ENCODE measurements at places on chromosomes 3 and 15. TPM values are rescaled to one million over a fixed set of nuclear protein-coding genes. Genes with fewer than 3 reads are reported as not detected.

The PLSCR5 gene
- total RNA-seq, result not detected

The HACD2 gene
- total RNA-seq, result 25.1 TPM

The SAXO2 gene
- 2.8 TPM for total RNA-seq

GRCh38 chr3:11162401-11163345 lies 8.4 kb downstream of the HRH1 start:
- no peak overlapping the region for H3K27ac ChIP-seq
- peaks cover 5% of the 10 kb centered on the region for H3K27me3 ChIP-seq
- no peak for DNase-seq
- no peaks in the 10 kb centered on the region for H3K36me3 ChIP-seq
- H3K4me1 ChIP-seq, result no peaks in the 10 kb centered on the region

The ADCY5 gene
- total RNA-seq, result not detected

GRCh38 chr3:66303491-66303901 lies 82.7 kb downstream of the SLC25A26 start:
- H3K4me3 ChIP-seq, result peak overlapping the region; percentile 26
- H3K27ac ChIP-seq, result peak overlapping the region; percentile 92
- peak; percentile 72 for DNase-seq

DNA sequence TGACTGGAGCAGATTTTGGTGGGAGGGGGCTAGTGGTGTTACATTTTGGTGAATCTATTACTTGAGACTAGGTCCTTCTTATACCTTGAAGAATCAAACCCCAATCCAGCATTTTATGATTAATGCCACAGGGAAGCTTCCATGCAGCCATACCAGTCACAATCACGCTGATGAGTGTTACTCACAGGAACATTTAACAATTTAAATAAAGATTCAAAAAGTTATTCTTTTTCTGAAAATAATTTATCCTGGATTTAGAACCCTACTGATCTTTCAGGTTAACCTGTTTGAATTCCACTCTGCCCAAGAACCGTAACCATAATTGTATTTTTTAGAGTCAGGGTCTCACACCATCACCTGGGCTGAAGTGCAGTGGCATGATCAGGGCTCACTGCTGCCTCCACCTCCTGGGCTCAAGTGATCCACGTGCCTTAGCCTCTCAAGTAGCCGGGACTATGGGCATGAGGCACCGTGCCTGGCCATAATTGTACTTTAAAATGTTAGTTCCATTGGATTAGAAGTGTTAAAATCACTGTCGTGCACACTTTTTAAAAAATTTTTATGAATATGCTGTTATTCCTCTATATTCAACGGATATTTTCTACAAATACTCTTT lies 929 bp upstream of the MTMR10 start:
- no peak for DNase-seq
- peak overlapping the region; percentile 80 for H3K27ac ChIP-seq
- H3K27me3 ChIP-seq, result no peaks in the 10 kb centered on the region
- peaks cover 18% of the 10 kb centered on the region for H3K4me1 ChIP-seq
- peaks cover 8% of the 10 kb centered on the region for H3K36me3 ChIP-seq
- H3K4me3 ChIP-seq, result peak overlapping the region; percentile 84

GRCh38 chr15:82556315-82557035 lies 16.2 kb upstream of the RPS17 start:
- no peak overlapping the region for H3K27ac ChIP-seq
- no peaks in the 10 kb centered on the region for H3K27me3 ChIP-seq
- DNase-seq, result no peak
- no peaks in the 10 kb centered on the region for H3K4me1 ChIP-seq
- H3K36me3 ChIP-seq, result no peaks in the 10 kb centered on the region

DNA sequence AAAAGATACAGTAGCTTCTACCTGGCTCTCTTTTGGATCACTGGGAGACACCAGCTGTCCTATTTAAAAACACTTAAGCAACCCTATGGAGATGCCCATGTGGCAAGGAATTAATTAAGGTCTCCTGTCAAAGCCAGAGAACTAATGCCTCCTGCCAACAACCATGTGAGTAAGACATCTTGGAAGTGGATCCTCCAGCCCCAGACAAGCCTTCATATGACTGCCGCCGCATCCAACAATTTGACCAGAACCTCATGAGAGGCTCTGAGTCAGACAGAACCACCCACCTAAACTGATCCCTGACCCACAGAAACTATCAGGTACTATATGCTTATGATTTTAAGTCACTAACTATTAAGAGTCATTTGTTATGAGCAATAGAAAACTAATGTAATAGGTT lies 22.3 kb downstream of the IFT80 start:
- H3K4me3 ChIP-seq, result no peak overlapping the region
- no peaks in the 10 kb centered on the region for H3K27me3 ChIP-seq
- H3K4me1 ChIP-seq, result no peaks in the 10 kb centered on the region
- no peak for DNase-seq
- H3K36me3 ChIP-seq, result peaks cover 20% of the 10 kb centered on the region
- no peak overlapping the region for H3K27ac ChIP-seq

The DAZL gene
- not detected for total RNA-seq

The A4GNT gene
- not detected for total RNA-seq

GRCh38 chr3:167740961-167741587 lies 5.6 kb downstream of the SERPINI1 start:
- no peak overlapping the region for H3K27ac ChIP-seq
- H3K27me3 ChIP-seq, result no peaks in the 10 kb centered on the region
- H3K4me1 ChIP-seq, result peaks cover 29% of the 10 kb centered on the region
- peak; percentile 67 for DNase-seq
- H3K36me3 ChIP-seq, result no peaks in the 10 kb centered on the region

GRCh38 chr3:13795816-13796215 lies 84.1 kb downstream of the WNT7A start:
- DNase-seq, result no peak
- peaks cover 9% of the 10 kb centered on the region for H3K4me1 ChIP-seq
- no peak overlapping the region for H3K4me3 ChIP-seq
- H3K36me3 ChIP-seq, result no peaks in the 10 kb centered on the region

DNA sequence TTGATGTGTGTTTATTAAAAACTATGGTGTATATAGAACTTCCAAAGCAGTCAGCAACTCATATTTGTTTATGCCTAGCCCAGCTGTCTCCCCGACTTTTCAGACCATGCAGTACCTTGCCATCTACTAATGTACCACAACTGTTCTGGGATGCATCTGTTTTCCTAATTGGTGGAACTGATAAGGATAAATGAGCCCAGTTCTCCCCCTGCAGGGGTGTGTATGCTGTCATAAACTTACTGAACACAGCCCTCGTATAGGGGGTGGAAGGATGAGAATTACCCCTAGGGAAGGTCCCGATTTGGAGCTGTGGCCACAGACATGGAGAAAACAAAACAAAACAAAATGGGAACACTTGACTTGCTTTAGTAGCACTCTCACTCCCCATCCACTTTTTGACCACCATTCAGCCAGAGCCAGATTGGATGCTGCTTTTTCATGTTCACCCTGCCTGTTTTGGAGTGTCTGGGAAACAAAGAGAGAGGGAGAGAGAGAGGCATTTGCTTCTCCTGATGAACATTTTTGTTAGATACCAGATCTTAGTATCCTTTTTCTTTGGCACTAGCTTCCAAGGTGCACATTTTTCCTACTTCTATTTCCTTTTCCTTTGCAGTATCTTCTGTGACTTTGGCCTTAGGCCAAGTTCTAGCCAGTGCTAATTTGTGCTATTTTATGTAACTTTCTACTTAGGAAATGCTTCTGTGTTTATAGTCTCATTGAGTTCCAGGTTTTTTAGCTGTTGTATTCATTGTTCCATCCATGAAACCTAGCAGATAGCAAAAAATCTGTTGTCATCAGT lies 29.1 kb downstream of the CADM2 start:
- no peak for DNase-seq
- H3K27ac ChIP-seq, result no peak overlapping the region
- no peaks in the 10 kb centered on the region for H3K4me1 ChIP-seq

DNA sequence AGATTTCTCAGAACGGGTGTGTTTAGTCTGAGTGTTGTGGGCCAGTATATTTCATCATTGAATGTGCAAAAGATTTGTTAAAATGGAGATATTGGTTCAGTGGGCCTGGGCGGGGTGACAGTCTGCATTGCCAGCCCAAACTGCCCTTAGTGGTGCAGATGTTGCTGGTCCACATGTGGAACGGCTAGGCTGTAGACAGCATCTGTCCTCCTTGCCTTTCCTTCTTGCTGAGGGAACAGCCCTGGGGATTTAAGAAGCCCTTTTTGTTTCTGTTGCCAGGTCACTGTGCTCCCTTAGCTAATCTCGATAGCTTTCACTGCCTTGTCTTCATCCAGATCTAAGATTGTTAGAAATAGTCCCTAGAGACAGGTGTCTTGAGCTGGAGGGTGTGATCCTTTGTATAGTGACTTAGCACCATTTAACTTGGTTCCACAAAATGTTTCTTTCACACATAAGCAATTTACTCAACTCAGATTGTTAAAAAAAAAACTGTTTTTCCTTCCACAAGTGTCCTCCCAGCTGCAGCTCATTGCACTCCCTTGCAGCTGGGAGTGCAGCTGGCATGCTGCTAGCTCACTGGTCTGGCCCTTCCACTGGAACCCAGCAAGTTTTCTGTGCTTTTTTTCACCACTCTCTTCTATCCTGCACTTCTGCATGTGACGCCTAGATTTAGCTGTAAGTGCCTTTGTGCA lies 37.5 kb downstream of the GAP43 start:
- no peak overlapping the region for H3K27ac ChIP-seq
- no peak overlapping the region for H3K4me3 ChIP-seq
- H3K27me3 ChIP-seq, result peaks cover 2% of the 10 kb centered on the region
- peaks cover 62% of the 10 kb centered on the region for H3K4me1 ChIP-seq
- no peaks in the 10 kb centered on the region for H3K36me3 ChIP-seq

- H3K36me3 ChIP-seq, result peaks cover 7% of the 10 kb centered on the region
- H3K4me1 ChIP-seq, result peaks cover 17% of the 10 kb centered on the region
- no peak overlapping the region for H3K4me3 ChIP-seq
- DNase-seq, result no peak
- H3K27ac ChIP-seq, result no peak overlapping the region
- H3K27me3 ChIP-seq, result no peaks in the 10 kb centered on the region
These were observed 6.2 kb downstream of the HLTF start for GRCh38 chr3:149080011-149080698.

- H3K27ac ChIP-seq, result peak overlapping the region; percentile 79
- H3K36me3 ChIP-seq, result no peaks in the 10 kb centered on the region
- H3K27me3 ChIP-seq, result no peaks in the 10 kb centered on the region
- H3K4me1 ChIP-seq, result peaks cover 43% of the 10 kb centered on the region
- H3K4me3 ChIP-seq, result no peak overlapping the region
- no peak for DNase-seq
These were observed 5.4 kb upstream of the SEC11A start for GRCh38 chr15:84721371-84721770.

GRCh38 chr3:45224824-45225464 lies 1.1 kb downstream of the TMEM158 start:
- peak; percentile 51 for DNase-seq
- no peaks in the 10 kb centered on the region for H3K36me3 ChIP-seq
- peak overlapping the region; percentile 69 for H3K4me3 ChIP-seq
- H3K4me1 ChIP-seq, result peaks cover 12% of the 10 kb centered on the region
- H3K27ac ChIP-seq, result no peak overlapping the region

DNA sequence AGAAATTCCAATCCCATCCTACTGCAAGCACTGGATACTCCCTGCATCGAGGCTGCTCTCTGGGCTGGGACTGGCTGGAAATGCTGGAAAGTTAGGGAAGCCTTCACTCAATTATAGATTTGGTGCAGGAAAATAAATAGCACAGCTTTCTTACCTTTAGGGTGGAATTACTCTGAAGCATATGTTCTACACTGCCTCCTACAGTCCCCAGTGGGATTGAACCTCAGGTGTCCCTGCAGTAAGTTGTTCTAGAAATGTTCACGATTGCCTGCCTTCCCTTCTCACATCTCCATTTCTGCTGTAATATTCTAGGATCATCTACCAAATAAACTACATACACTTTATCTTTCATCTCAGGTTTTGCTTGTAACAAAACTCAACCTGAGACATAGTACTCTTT lies 536.7 kb upstream of the LMCD1 start:
- no peak for DNase-seq
- no peaks in the 10 kb centered on the region for H3K36me3 ChIP-seq
- H3K27ac ChIP-seq, result no peak overlapping the region
- H3K27me3 ChIP-seq, result no peaks in the 10 kb centered on the region
